ENCODE measurements at places on chromosomes 1 and 21.

DNA sequence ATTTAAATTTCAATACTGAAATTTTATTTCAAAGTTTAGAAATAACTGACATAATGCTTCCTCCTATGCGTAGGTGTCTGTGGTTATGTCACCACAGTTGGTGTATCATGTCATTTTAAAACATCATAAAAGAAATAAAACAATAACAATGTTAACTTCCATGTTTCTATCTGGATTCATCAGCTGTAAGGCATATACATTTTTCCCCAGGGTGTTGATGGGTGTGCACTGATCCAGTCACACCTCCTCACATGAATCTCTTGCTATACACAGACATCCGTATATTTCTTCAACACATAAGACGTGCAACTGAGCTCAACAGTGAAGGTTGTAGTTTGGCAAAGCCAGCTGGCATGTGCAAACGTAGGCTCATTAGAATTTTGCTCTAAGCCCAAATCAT lies 6.2 kb downstream of the KCNA3 start:
- DNase-seq, result no peak

DNA sequence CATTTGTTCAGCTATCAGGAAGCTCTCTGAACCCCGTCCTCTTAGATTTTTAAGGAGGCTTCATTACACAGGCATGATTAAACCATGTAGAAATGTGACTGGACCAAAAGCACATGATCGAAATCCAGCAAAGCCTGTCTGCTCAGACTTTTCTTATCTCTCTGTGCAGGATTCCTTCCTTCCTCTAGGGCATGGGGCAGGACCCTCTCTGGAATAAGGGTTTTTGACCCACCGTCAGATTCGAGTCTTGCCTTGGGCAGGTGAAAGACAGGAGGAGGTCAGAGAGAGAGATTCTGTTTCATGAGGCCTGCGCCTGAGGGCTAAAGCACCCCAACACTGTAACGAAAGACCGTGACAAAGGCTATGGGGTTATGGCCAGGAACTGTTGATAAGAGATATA lies 136.8 kb downstream of the RHOU start:
- no peak for DNase-seq

GRCh38 chr1:31693231-31693630 lies 10.6 kb downstream of the COL16A1 start:
- no peak for DNase-seq

DNA sequence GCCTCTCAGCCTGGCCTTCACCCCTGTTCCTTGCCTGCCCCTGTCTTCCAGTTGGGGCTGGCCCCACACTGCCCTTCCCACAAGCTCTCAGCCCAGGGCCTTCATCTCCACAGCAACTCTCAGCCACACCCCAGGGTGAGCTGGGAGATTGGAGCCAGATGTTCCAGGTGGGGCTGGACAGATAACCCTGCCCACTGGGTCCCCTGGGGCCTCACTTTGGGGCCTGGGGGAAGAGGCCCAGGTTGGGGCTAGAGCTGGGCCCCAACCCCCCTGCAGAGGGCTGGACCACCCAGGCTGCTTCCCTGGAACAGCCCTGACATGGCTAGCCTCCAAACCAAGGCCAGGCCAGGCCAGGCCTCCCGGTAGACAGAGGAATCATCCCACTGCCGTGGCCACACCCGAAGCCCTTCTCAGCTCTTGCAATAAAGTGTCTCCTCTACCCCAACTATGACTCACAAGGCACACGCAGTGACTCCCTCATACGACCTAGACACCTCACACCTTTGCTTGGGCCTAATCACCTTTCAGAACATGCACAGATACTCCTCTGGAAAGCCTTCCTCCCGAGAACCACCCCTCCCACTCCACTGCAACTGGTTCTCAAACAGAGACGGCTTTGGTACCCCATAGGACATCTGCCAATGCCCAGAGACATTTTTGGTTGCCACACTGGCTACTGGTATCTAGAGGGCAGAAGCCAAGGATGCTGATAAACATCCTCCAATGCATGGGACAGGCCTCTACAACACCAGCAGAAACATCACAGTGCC lies 22.2 kb downstream of the SLC2A1 start:
- DNase-seq, result peak; percentile 82

Measured in HS-27A (cell line).